ENCODE measurements at places on chromosomes 5 and 9. TPM values are rescaled to one million over a fixed set of nuclear protein-coding genes. Genes with fewer than 3 reads are reported as not detected.

GRCh38 chr9:3955305-3955687 is 344.6 kb downstream of the GLIS3 start:
- DNase-seq = no peak
- H3K27me3 ChIP-seq = no peaks in the 10 kb centered on the region
- no peaks in the 10 kb centered on the region for H3K36me3 ChIP-seq
- H3K4me3 ChIP-seq = no peak overlapping the region

- no peaks in the 10 kb centered on the region for H3K4me1 ChIP-seq
- DNase-seq = no peak
- H3K36me3 ChIP-seq = no peaks in the 10 kb centered on the region
- H3K4me3 ChIP-seq = no peak overlapping the region
- no peaks in the 10 kb centered on the region for H3K27me3 ChIP-seq
Measured at GRCh38 chr9:71487061-71487460, 281.3 kb downstream of the CEMIP2 start.

DNA sequence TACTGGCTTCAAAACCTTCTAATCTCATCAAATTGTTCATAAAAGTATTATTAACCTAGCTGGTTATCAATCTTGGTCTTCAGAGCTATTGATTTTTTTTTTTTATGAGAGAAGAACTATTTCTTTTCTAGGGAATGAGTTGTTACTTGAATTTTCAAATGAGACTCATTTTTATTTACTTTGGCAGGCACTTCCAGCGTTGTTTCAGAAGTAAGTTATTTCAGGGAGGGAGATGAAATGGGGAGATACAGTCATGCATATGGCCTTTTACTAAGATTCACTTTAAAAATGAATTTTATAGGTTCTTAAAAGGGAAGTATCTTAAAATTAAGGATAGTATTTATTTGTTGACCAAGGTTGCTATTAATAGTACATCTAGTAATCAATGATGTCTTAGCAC is 129.6 kb downstream of the IZUMO3 start:
- no peaks in the 10 kb centered on the region for H3K27me3 ChIP-seq
- no peak overlapping the region for H3K4me3 ChIP-seq
- H3K36me3 ChIP-seq = no peaks in the 10 kb centered on the region
- no peaks in the 10 kb centered on the region for H3K4me1 ChIP-seq

- DNase-seq = no peak
- peaks cover 9% of the 10 kb centered on the region for H3K4me1 ChIP-seq
- H3K27me3 ChIP-seq = peaks cover 4% of the 10 kb centered on the region
- no peak overlapping the region for H3K27ac ChIP-seq
- H3K36me3 ChIP-seq = no peaks in the 10 kb centered on the region
- H3K4me3 ChIP-seq = no peak overlapping the region
Measured at GRCh38 chr5:168076561-168076991, 214.9 kb upstream of the WWC1 start.

DNA sequence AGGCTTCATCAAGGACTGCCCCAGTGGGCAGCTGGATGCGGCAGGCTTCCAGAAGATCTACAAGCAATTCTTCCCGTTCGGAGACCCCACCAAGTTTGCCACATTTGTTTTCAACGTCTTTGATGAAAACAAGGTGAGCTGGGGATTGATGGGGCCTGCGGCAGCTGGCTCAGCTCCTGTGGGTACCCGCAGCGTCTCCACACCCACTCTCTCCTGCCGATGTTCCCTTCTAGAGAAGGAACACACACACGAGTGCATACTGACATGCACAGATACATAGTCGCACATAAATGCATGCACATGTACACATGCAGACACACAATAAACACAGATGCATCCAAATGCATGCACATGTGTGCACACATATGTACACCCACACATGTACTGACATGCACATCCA is 45.6 kb downstream of the NCS1 start:
- no peak for DNase-seq
- no peaks in the 10 kb centered on the region for H3K4me1 ChIP-seq

Gene GLRA1
- total RNA-seq = not detected

Gene NAIF1
- total RNA-seq = 10.2 TPM

Gene MSMP
- total RNA-seq = 0.41 TPM

Gene DOLPP1
- total RNA-seq = 20.2 TPM
